ENCODE measurements at places on chromosomes 11 and 22. TPM values are rescaled to one million over a fixed set of nuclear protein-coding genes. Genes with fewer than 3 reads are reported as not detected.
A peak's percentile ranks its signal among the peaks of the same experiment; 100 is the strongest.

DNA sequence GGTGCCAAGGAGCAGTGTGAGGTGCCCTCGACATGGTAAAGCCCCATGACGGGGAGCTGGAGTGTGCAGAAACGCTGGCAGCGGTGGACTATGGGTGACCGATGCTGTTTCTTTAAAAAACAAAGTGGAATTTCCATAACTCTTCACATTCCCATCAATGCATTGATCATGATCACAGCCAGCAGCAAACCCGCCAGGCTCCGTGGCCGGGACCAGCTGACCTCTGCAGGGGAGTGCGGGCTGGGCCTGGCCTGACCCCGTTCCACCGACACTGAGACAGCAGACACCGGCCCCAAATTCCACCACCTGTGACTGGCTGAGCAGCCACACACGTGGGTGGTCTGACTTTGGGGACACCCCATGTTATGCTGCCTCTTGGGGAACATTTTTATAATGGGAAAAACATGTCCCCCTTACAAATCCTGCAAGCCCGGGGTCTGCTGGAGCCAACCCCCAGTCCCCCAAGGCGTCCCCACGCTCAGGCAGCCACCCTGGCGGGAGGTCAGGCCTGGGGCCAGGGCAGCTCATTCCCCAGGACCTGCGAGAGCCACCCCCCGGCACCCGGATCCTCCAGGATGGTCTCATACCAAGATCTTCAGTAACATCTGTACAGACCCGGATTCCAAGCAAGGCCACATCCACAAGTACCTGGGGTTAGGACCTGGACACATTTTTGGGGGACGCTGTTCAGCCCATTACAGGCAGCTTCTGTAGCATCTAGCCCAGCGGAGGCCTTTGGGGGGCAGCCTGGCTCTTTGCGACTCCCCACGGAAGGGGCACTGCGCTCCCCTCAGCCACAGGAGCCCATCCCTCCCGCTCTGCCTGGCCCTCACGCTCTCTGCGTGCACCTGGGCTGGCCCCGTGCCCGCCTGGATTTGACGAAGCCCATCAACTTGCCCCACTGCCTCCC lies 20.6 kb downstream of the OSBPL5 start:
- no peaks in the 10 kb centered on the region for H3K36me3 ChIP-seq
- peaks cover 7% of the 10 kb centered on the region for H3K4me1 ChIP-seq
- no peak overlapping the region for H3K27ac ChIP-seq
- H3K27me3 ChIP-seq, result no peaks in the 10 kb centered on the region
- H3K4me3 ChIP-seq, result no peak overlapping the region

DNA sequence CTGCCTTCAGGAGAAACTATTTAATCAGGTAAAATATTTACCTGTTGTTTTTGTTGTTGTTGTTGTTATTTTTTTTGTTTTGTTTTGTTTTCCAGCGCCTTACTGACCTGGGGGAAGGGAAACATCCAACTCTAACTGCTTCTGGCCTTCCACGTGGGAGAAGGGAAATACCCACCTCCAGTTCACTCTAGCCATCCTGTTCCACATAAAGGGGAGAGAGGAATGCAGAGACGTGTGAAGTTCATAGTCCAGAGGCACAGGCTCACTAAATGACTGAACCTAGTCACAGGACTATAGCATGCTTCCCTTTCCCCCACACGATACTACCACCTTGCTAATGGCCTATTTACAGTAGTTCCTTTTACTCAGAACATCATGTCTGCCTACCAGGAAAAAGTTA lies 72.4 kb upstream of the VSTM5 start:
- DNase-seq, result no peak
- H3K27me3 ChIP-seq, result no peaks in the 10 kb centered on the region
- H3K4me3 ChIP-seq, result no peak overlapping the region
- H3K27ac ChIP-seq, result no peak overlapping the region
- no peaks in the 10 kb centered on the region for H3K4me1 ChIP-seq

- H3K27me3 ChIP-seq, result no peaks in the 10 kb centered on the region
- H3K27ac ChIP-seq, result no peak overlapping the region
- DNase-seq, result no peak
Measured at GRCh38 chr22:45908961-45909360, 68.0 kb downstream of the WNT7B start.

DNA sequence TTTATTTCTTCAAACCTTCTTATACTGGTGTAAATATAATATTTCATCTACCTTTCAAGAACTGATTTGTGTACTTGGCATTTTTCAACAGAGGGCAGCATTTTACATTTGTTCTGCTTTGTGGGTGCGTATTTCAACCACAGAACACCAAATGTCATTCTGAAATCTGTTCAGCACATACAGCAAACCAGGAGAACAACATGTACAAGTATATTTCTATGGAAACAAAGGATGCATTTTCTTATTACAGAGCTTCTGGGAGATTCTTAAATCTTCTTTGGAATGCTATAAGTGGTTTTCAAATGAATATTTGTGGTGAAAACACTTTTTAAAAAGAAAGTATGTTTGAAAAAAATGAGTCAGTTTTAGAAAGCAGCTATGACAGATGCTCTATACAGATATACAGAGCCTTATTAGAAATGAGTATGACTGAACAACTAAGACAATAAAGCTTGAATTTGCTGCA lies 946.0 kb downstream of the FAM181B start:
- H3K27ac ChIP-seq, result no peak overlapping the region
- no peaks in the 10 kb centered on the region for H3K27me3 ChIP-seq
- H3K36me3 ChIP-seq, result no peaks in the 10 kb centered on the region
- no peak for DNase-seq

- H3K4me3 ChIP-seq, result no peak overlapping the region
- H3K36me3 ChIP-seq, result no peaks in the 10 kb centered on the region
- no peak overlapping the region for H3K27ac ChIP-seq
- H3K27me3 ChIP-seq, result no peaks in the 10 kb centered on the region
- no peaks in the 10 kb centered on the region for H3K4me1 ChIP-seq
- DNase-seq, result no peak
Measured at GRCh38 chr11:16309226-16309625, 47.1 kb downstream of the SOX6 start.

DNA sequence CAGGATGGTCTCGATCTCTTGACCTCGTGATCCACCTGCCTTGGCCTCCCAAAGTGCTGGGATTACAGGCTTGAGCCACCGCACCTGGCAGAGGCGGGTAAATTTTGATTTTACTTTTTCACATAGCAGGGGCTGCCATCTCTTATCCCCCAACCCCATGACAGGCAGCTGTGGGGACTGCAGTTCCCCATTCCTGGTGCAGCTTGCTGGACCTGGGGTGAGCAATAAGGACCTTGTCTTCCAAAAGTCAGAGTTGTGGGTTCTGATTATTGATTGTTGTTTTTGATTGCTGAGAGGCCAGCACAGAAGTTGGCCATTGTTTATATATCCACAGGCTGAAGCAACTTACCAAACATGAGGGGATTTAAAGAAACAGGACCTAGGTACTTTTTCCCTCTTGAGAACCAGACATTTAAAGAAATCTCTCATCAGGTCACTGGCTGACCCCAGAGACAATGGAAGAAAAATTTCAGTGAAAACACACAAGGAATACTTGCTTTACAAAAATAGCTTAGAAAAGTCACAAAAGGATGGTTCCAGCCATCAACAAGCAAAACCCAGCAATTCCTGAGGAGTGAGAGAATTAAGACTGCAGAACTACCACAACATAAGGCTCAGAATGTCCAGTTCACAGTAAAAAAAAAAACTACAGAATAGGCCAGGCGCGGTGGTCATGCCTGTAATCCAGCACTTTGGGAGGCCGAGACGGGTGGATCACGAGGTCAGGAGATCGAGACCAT lies 22.0 kb upstream of the MAPK1 start:
- DNase-seq, result no peak
- no peak overlapping the region for H3K4me3 ChIP-seq
- no peaks in the 10 kb centered on the region for H3K4me1 ChIP-seq
- H3K27me3 ChIP-seq, result no peaks in the 10 kb centered on the region
- H3K27ac ChIP-seq, result no peak overlapping the region

DNA sequence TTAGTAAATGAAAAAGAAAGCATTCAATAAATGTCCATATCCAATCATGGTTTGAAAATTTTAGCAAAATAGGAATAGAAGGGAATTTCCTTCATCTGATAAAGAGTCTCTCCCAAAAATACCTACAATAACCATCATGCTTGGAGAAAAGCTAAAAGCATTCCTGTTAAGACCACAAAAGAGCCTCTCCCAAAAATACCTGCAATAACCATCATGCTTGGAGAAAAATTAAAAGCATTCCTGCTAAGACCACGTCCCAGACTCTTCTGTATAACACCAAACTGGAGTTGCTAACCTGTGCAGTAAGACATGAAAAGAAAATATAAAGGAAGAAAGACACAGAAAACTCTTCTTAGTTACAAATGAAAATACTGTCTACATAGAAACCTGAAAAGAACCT lies 69.4 kb downstream of the LINC01488 start:
- no peak for DNase-seq
- no peak overlapping the region for H3K4me3 ChIP-seq
- no peaks in the 10 kb centered on the region for H3K4me1 ChIP-seq

DNA sequence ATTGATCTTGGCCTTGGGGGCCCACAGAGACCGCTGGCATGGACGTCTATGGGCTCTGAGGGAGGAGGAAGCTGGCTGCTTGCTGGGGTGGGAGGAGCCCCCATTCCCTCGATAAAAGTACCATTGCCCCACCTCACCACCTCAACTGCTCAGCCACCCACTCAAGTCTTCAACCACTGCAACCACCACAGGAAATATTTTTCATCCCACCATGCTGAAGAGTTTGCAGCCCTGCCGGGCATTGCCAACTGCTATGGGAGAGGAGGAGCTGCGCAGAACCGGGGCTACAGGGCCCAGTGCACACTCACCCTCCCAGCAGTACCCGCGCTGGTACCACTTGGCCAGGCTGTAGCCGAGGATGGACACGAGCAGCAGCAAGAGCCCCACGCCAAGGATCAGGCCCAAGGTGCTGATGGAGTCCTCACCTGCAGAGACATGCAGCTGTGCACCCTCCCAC lies 29.2 kb downstream of the IL10RA start:
- no peak overlapping the region for H3K27ac ChIP-seq
- no peaks in the 10 kb centered on the region for H3K36me3 ChIP-seq
- no peaks in the 10 kb centered on the region for H3K4me1 ChIP-seq

DNA sequence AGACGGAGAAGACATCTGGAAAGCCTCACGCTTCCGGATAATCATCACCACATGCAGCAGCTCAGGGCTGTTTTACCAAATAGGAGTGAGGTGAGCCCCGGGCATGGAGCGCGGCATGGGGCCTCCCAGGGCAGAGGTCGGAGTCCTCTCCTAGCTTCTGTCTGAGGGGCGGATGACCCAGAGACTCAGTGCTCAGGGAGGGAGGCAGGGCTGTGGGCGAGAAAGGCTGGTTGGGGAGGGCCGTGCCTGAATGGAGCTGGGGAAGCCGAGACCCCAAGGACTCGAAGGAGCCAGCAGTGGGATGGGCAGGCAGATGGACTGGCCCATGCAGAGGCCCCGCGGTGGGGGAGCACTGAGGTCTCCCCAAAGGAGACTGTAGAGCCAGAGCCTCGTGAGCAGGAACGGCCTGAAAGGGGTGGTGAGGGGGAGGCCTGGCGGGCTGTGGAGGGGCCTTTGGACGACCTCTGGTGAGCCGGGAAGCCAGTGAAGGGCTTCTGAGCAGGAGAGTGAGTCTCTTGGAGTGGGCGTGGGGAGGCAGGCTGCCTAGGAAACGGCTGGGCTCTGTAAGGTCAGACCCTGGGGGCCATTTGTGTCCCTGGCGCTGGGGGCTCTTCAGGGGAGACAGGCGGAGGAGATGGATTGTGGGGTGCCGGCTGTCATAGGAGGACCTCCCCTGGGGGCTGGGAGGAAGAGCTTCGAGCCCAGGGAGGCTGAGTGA lies 24.7 kb upstream of the PANX2 start:
- no peak for DNase-seq
- no peaks in the 10 kb centered on the region for H3K4me1 ChIP-seq
- peaks cover 6% of the 10 kb centered on the region for H3K27me3 ChIP-seq
- H3K4me3 ChIP-seq, result no peak overlapping the region
- no peaks in the 10 kb centered on the region for H3K36me3 ChIP-seq

DNA sequence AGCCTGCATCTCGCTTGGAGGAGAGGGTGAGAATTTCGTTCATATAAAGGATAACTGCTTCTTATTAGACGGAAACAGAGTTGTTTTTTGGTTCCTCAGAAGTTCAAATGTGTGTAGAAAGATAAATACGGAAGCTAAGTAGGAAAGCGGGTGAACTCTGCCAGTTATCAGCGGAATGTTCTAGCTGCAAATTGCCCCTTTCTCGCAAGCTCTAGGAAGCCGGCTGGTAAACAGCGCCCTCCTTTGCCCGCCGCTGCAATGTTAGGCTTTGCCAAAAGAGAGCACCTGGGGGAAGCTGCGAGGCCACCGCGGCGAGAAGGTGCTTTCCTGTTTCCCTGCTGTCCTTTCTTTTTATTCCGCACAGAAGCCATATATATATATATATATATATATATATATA lies 67.0 kb downstream of the IGLL5 start:
- no peaks in the 10 kb centered on the region for H3K36me3 ChIP-seq
- H3K27me3 ChIP-seq, result peaks cover 11% of the 10 kb centered on the region
- peak; percentile 83 for DNase-seq
- H3K4me1 ChIP-seq, result no peaks in the 10 kb centered on the region
- no peak overlapping the region for H3K27ac ChIP-seq

GRCh38 chr11:27965559-27965958 lies 142.4 kb downstream of the KIF18A start:
- H3K4me3 ChIP-seq, result no peak overlapping the region
- DNase-seq, result no peak
- no peaks in the 10 kb centered on the region for H3K27me3 ChIP-seq
- H3K4me1 ChIP-seq, result peaks cover 6% of the 10 kb centered on the region
- no peak overlapping the region for H3K27ac ChIP-seq

GRCh38 chr22:36662981-36663380 lies 40.6 kb downstream of the CACNG2 start:
- no peaks in the 10 kb centered on the region for H3K4me1 ChIP-seq
- H3K27me3 ChIP-seq, result no peaks in the 10 kb centered on the region
- no peak overlapping the region for H3K27ac ChIP-seq
- no peaks in the 10 kb centered on the region for H3K36me3 ChIP-seq
- H3K4me3 ChIP-seq, result no peak overlapping the region
- DNase-seq, result no peak

GRCh38 chr22:37607010-37607934 lies 1.4 kb upstream of the GGA1 start:
- no peaks in the 10 kb centered on the region for H3K27me3 ChIP-seq
- DNase-seq, result peak; percentile 92
- H3K27ac ChIP-seq, result peak overlapping the region; percentile 42
- no peaks in the 10 kb centered on the region for H3K36me3 ChIP-seq
- peaks cover 6% of the 10 kb centered on the region for H3K4me1 ChIP-seq
- peak overlapping the region; percentile 69 for H3K4me3 ChIP-seq

The TH gene
- not detected for total RNA-seq

The CCDC87 gene
- 1.1 TPM for total RNA-seq

The P4HA3 gene
- total RNA-seq, result not detected
